ENCODE measurements at places on chromosomes 5 and 9.

DNA sequence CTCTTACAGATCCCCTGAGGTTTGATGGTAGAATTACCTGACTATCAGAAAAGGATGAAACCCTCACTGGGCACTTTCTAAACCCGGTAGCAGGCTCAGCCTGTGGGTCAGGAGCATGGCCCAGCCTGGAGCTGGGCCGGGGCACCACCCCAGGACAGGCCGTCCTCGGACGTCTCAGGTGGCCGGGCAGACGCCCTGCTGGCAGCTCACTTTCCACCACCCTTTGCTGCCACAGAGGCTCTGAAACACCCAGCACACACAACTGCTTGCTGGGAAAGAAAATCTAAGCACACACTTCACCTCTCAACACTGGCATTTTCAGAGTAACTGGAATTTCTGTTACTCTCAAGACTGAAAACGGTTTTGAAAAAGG lies 4.4 kb downstream of the UBAC1 start:
- no peak for DNase-seq

DNA sequence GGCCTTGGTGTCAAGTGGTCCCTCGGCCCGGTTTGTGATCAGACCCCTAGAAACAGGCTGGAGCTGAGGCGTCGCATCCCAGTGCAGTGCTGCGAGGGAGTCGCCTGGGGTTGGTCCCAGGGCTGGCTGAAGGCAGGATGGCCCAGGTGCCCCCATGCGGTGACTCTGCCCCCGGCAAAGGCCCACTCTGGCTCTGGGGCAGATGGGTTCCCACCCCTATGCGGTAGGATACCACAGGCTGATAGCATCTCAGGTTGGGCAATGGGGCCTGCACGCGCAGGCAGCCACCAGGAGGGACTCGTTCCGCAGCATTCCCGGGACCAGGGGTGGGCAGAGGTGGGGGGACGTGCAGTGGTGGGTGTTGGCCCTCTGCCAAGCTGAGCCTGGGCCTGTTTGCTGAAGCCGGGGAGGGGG lies 86.0 kb downstream of the RXRA start:
- no peak for DNase-seq

DNA sequence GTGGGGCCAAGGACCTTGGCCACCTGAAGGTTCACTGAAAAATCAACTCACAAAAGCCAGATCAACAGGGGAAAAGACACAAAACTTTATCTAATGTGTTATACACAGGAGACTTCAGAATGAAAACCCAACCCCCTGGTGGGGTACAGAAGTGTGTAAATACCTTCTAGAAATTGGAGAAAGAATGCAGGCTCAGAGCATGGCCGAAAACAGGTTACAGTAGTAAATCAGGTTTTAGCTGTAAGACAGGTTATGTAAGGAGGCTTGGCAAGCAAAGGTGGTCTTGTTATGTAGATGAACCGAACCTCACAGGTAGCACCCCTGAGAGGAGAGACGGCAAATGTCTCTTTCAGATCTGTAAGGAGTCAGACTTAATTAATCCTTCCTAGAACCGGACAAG lies 10.0 kb downstream of the CEMIP2 start:
- DNase-seq = no peak

DNA sequence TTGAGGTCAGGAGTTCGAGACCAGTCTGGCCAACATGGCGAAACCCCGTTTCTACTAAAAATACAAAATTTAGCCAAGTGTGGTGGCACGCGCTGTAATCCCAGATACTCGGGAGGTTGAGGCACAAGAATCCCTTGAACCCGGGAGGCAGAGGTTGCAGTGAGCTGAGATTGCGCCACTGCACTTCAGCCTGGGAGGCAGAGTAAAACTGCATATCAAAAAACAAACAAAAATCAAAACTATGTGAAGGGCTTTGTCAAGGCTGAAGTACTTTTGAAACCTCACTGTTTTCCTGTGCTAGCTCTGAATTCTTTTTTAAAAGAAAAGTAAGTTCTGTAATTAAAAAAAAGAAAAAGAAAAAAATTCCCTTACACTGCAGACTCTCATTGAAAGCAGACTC lies 65.1 kb upstream of the KLF4 start:
- DNase-seq = no peak

GRCh38 chr5:135826994-135827671 lies 7.3 kb upstream of the SLC25A48 start:
- DNase-seq = no peak

GRCh38 chr5:39399135-39400036 lies 25.4 kb downstream of the DAB2 start:
- DNase-seq = peak; percentile 97

- no peak for DNase-seq
Measured at GRCh38 chr5:7762267-7762666, 88.7 kb downstream of the CFAP90 start.

- no peak for DNase-seq
Measured at GRCh38 chr9:83307066-83307724, 231.0 kb downstream of the FRMD3 start.

DNA sequence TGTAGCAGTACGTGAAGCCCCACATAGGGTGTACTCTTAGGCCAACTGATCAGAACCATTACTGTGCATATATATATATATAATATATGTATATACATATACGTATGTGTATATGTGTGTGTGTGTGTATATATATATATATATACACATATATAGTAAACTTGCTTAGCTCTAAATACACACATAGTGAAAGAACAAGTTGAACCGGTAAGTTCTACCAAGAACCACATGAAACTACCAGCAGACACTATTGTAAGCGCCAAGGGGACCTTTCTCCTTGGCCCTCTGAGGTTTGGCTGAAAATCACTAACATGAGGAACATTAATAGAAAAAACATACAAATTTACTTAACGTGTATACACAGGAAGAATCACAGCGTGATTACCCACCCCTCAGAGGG lies 1.8 kb upstream of the TARS1 start:
- no peak for DNase-seq

GRCh38 chr5:56077796-56078233 lies 83.1 kb upstream of the IL6ST start:
- no peak for DNase-seq

DNA sequence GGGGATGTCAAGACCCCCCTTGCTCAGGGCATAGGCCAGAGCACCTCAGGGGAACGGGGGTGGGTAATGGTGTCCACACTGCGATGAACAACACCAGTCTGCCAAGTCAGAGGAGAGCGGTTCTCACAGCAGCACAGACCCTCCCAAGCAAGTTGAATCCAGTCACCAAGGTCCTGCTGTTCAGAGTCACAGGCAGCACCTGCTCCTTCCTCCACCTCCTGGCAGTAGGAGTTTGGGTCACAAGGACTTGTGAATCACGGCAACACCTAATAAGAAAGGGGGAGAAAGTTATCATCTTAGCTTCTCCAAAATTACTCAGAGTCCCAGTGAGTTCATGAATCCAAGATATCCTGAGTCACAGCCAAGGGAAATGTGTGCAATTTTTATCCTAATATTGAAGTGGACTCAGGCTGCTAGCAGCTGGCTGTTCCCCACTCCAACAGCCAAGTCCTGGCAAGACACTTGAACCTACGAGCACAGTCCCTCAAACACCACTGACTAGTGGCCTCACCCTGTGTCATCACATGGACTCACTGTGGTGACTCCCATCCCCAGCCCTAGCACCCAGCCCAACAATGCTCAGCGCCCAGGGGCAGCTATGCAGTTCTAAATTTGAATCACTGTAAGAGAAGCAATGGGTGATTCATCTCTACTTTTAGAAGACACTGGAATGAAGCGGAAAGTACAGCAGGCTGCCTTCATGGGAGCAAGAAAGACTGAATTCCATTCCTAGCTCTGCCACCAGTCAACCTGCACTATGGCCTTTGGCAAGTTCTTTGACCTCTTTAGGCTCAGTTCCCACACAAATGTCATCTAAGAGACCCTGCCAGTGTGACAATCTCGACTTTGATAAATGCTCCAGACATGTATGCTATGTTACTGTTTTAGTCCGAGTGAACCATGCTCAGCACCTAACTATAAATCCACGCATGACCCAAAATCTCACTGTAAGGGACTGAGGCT lies 113.7 kb downstream of the KLHL3 start:
- DNase-seq = peak; percentile 58

DNA sequence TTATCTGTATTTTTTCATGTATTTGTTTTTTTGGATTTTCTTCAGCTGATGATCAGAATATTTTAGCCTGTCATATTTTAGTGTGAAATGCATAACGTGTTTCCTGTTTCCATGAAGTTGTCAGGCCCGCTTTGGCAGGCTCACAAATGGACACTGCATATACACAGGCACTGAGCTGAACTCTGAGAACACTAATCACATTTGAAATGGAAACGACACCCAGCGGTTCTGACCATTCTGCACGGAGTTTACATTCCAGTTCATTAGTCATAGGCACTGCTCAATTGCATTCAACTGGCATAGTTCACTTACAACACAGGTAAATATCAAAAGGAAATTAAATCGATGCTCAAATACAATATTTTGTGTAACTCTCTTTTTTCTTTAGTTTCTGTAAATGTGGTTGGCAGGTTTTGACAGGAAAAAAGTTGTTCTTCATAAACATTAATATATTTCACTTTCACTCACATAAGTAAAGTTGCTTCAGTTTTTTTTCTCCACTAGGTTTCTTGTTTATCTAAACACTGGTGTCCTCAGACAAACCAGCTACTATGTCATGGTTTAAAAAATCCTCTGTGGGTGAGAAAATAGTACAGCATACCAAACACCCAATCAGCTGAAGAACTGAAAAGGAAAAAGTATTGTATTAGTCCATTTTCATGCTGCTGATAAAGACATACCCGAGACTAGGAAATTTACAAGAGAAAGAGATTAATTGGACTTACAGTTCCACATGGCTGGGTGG lies 559.0 kb upstream of the DAP start:
- peak; percentile 63 for DNase-seq

- no peak for DNase-seq
Measured at GRCh38 chr5:637581-638450, 25.7 kb downstream of the CEP72 start.

GRCh38 chr9:96852676-96853075 lies 1.6 kb downstream of the ZNF782 start:
- no peak for DNase-seq

GRCh38 chr9:4334410-4334813 lies 34.5 kb upstream of the GLIS3 start:
- DNase-seq = peak; percentile 60

- DNase-seq = no peak
Measured at GRCh38 chr5:14036947-14037346, 92.5 kb upstream of the DNAH5 start.

GRCh38 chr5:96327722-96328121 lies 105.3 kb downstream of the PCSK1 start:
- no peak for DNase-seq

- no peak for DNase-seq
Measured at GRCh38 chr9:109789556-109789955, 9.6 kb downstream of the PALM2AKAP2 start.

GRCh38 chr5:77379558-77380061 lies 112.5 kb downstream of the WDR41 start:
- no peak for DNase-seq

- no peak for DNase-seq
Measured at GRCh38 chr5:127136908-127137307, 63.6 kb upstream of the C5orf63 start.

DNA sequence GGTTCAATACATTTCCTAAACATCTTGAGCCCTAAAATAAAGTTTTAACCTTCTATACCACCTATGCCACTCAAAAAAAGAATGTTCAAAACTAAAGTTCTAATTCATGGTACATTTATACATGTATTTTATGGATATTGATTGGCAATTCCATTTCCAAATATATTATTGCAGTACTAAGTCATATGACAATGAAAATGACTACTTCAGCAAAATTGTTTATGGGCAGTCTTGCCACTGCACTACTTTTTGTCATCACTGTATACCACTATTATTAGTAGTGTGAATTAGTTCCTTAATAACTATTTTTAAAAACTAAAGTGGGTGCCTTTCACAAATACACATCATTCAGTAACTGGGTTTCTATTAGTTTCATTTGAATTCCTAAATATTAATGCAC lies 199.6 kb upstream of the CYLC2 start:
- no peak for DNase-seq

Measured in HT1080 (cell line).